IgD-negative memory B cell (primary cell): ENCODE measurements at places on chromosomes 1 and 21. TPM values are rescaled to one million over a fixed set of nuclear protein-coding genes. Genes with fewer than 3 reads are reported as not detected.

The C1orf94 gene
- not detected for polyA plus RNA-seq

The GPR3 gene
- polyA plus RNA-seq: 0.16 TPM

The EPHB2 gene
- polyA plus RNA-seq: not detected

The LMX1A gene
- not detected for polyA plus RNA-seq

The SYT6 gene
- polyA plus RNA-seq: not detected

The COL11A1 gene
- not detected for polyA plus RNA-seq

The LCK gene
- 80.5 TPM for polyA plus RNA-seq

The HAPLN2 gene
- not detected for polyA plus RNA-seq

The TRPM2 gene
- polyA plus RNA-seq: 5.1 TPM

The E2F2 gene
- polyA plus RNA-seq: 2.2 TPM

The PRCC gene
- polyA plus RNA-seq: 57.3 TPM
